Body of pancreas (tissue), 4 donors: ENCODE measurements at places on chromosomes 6 and 20.

DNA sequence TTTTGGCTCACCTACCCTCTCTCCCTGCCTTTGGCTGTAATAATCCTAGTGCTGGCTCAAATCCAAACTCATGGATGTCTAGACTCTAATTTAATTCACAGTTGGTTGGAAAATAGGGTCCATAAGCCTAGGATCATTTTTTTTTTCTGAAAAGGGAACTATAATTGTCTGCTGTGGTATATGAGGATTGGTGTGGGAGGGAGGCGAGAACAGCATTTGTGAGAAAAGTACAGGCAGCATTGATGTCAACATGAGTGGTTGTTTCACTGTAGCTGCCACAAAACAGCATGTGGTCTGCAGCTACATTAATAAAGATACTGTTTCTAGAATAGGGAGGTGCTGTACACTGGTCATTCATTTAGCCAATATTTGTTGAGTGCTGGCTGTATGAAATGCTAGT lies 18.6 kb upstream of the POLR1H start:
- no peaks in the 10 kb centered on the region for H3K36me3 ChIP-seq
- peaks cover 3% of the 10 kb centered on the region for H3K4me1 ChIP-seq
- no peak overlapping the region for H3K27ac ChIP-seq
- DNase-seq = no peak
- no peak overlapping the region for H3K4me3 ChIP-seq

DNA sequence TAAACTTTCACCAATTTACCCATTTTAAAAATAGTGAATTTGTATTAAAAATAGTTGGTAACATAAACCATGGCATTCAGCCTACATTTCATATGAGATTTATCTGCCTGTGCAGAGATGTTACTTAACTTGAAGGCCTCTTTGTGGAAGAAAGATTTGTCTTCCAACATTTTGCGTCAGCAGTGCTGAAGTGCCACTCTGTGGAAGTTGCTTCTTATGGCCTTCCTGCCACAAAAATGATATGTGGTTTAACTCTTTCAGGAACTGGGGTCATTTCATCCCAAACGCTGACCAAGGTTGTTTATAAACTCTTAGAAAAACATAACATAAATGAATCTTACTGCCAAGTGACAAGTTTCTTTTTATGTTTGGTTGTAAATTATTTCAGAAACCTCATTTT lies 246.8 kb downstream of the ARID1B start:
- H3K27ac ChIP-seq = no peak overlapping the region
- H3K4me3 ChIP-seq = no peak overlapping the region
- no peaks in the 10 kb centered on the region for H3K27me3 ChIP-seq
- no peak for DNase-seq
- no peaks in the 10 kb centered on the region for H3K36me3 ChIP-seq

DNA sequence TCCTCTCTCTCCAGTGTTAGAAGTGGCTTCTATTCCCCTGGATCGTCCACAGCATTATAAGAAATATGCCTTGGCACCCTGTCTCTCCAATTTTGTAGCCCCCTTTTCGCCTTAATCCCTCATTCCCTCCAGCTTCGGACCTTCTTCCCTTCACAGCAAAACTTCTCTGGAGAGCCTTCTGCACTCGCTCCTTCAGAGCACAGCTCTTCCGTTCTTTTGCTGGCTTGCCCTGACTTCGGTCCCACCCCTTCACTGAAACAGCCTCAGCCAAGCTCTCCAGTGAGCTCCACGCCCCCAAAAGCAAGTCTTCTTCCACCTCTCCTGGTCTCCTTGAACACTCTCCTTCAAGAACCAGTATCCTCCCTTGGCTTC lies 134.7 kb upstream of the RNF24 start:
- H3K27ac ChIP-seq = no peak overlapping the region
- H3K4me3 ChIP-seq = no peak overlapping the region
- H3K27me3 ChIP-seq = no peaks in the 10 kb centered on the region
- H3K36me3 ChIP-seq = no peaks in the 10 kb centered on the region
- H3K4me1 ChIP-seq = peaks cover 31% of the 10 kb centered on the region

- H3K4me1 ChIP-seq = peaks cover 55% of the 10 kb centered on the region
- no peaks in the 10 kb centered on the region for H3K27me3 ChIP-seq
- H3K36me3 ChIP-seq = no peaks in the 10 kb centered on the region
- peak overlapping the region; percentile 89 for H3K27ac ChIP-seq
- peak; percentile 58 for DNase-seq
- H3K4me3 ChIP-seq = no peak overlapping the region
Measured at GRCh38 chr6:63516186-63516944, 55.9 kb upstream of the LOC128125822 start.

DNA sequence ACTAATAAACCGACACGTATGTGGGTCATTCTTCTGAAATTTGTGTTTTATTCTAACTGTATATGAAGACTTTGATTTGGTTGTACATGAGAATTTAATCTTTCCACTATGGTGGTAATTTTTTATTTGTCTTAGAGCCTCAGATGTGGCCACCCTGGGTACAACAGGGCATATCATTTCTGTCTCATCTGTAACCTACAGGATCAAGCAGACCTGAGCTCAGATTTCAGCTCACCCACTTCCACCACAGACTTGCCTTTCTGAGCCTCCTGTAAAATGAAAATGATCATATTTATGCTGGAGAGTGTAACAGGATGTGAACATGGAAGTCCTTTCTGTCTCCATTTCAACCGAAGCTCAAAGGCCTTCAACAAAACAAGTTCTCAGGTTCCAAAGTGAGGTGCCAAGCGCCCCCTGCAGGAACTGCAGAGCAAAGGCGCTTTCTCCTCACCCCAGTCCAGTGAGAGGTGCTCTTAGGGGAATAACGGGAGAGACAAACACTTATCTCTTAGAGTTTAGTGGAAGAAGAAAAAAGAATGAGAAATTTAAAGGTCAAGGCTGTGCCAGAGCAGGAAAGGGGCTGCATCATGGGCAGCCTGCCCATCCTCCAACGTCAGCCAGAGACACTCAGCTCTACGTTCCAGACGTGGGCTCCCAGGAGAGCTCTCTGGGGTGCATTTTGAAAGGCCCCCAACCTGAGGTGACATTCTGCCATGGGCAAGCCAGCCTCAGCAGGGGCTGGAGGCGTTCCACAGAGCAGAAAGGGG lies 23.0 kb upstream of the CD24 start:
- H3K4me1 ChIP-seq = peaks cover 8% of the 10 kb centered on the region
- no peak overlapping the region for H3K4me3 ChIP-seq
- H3K27ac ChIP-seq = no peak overlapping the region

DNA sequence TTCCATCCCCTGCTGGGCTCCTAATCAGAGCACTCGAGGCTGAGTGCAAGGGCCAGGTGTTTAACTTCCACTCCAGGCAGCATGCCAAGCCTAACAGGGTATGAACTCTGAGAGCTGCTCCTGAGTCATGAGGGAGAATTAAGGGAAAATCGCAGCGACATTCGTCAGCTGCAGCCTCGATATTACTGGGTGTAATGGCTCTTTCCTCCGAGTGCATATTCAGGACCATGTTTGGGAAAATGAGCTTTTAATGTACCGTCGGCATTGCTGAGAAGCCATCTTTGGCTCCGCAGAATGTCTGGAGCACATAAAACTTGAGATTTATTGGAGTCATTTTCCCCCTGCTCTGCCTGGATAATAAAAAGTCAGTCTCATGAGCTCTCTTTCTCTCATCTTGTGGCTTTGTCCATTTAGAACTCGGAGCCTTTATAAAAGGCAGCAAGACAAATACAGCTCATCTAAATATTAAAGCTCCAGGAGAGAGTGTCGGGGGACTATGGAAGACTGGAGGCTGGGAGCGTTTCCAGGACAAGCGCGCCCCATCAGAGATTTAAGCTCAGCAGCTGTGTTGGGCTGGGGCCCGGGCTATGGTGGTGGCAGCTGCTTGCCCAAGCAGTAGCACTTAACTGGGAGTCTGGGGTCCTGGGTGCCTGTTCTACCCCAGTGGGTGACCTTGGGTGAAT lies 103.7 kb downstream of the TOX2 start:
- no peaks in the 10 kb centered on the region for H3K27me3 ChIP-seq
- H3K36me3 ChIP-seq = no peaks in the 10 kb centered on the region
- DNase-seq = peak; percentile 24
- no peak overlapping the region for H3K4me3 ChIP-seq
- H3K27ac ChIP-seq = no peak overlapping the region
- H3K4me1 ChIP-seq = no peaks in the 10 kb centered on the region

GRCh38 chr6:124947971-124948451 lies 14.2 kb upstream of the RNF217 start:
- no peak overlapping the region for H3K4me3 ChIP-seq
- no peaks in the 10 kb centered on the region for H3K36me3 ChIP-seq

DNA sequence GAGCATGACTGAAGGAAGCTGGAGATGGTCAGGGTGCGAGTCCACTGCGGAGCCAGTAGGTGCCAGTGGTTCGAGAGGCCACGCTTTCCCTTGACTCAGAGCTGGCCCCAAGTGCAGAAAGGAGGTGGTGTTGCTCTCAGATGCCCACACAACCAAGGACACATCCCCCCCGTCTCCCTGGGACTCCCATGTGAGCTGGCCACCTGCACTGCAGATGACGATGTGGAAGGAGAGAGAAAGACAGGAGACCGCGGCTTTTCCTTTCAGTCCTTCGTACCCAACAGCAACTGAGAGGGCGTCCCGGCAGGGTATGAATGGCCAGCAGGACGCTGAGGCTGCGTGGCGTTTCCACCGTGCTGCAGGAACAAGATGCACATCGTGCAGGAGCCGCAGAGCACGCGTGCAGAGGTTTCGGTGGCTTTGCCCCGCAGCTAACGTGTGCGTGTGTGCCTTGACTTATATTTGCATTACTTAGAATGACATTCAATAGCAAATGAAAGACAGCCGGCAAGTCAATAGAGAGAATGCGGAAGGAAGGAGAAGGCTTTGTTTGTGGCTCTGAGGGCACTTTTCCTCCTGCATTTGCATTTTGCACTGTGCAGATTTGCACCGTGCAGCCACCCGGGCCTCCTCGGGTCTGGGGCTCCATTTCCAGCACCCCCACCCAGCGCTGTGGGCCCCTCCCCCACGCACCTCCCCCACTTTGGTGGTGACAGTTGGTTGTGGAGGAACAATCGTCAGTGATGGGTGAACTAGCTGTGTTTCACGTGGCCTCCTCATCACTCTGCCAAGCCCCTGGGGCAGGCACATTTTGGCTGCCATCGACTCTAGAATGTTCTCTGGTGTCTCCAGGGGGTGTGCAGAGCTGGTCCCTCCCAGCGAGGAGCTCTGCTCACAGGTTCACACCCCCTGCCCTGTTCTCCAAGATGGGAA lies 26.4 kb upstream of the BHLHE23 start:
- H3K27ac ChIP-seq = no peak overlapping the region
- no peaks in the 10 kb centered on the region for H3K36me3 ChIP-seq
- no peak overlapping the region for H3K4me3 ChIP-seq
- peaks cover 8% of the 10 kb centered on the region for H3K4me1 ChIP-seq
- DNase-seq = no peak

- no peaks in the 10 kb centered on the region for H3K27me3 ChIP-seq
- H3K36me3 ChIP-seq = no peaks in the 10 kb centered on the region
- no peak overlapping the region for H3K27ac ChIP-seq
- H3K4me3 ChIP-seq = no peak overlapping the region
- no peak for DNase-seq
Measured at GRCh38 chr20:53831228-53831627, 237.6 kb upstream of the ZNF217 start.

- no peak for DNase-seq
- no peaks in the 10 kb centered on the region for H3K4me1 ChIP-seq
- no peaks in the 10 kb centered on the region for H3K27me3 ChIP-seq
- no peaks in the 10 kb centered on the region for H3K36me3 ChIP-seq
- H3K4me3 ChIP-seq = no peak overlapping the region
- H3K27ac ChIP-seq = peak overlapping the region; percentile 51
Measured at GRCh38 chr20:45917790-45918141, 5.8 kb upstream of the PLTP start.

- no peaks in the 10 kb centered on the region for H3K4me1 ChIP-seq
- no peaks in the 10 kb centered on the region for H3K36me3 ChIP-seq
- no peak overlapping the region for H3K27ac ChIP-seq
- no peak for DNase-seq
Measured at GRCh38 chr6:110864824-110865223, 9.8 kb upstream of the AMD1 start.

DNA sequence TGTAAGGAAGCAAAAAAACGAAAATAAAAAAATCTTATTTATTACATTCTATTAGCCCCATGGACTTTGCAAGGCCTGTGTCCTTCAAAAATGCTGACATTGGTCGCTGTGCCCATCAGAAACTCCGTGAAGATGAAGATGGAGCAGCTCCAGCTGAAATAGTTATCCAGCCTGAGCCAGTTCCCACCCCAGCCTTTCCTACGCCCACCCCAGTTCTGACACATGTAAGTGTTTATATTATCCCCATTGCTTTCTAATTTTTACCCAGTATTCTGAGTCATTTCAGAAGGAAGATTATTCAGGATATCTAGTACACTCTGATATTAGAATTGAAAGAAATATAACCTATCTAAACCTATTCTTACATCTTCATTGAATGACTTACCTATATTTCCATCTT lies 217.7 kb downstream of the ARHGAP18 start:
- H3K4me3 ChIP-seq = no peak overlapping the region
- no peak overlapping the region for H3K27ac ChIP-seq
- DNase-seq = no peak
- no peaks in the 10 kb centered on the region for H3K36me3 ChIP-seq
- H3K27me3 ChIP-seq = no peaks in the 10 kb centered on the region
- no peaks in the 10 kb centered on the region for H3K4me1 ChIP-seq

- H3K4me3 ChIP-seq = no peak overlapping the region
- H3K27me3 ChIP-seq = no peaks in the 10 kb centered on the region
- peaks cover 16% of the 10 kb centered on the region for H3K4me1 ChIP-seq
- no peaks in the 10 kb centered on the region for H3K36me3 ChIP-seq
- no peak for DNase-seq
Measured at GRCh38 chr6:114172576-114173260, 170.1 kb downstream of the HS3ST5 start.

DNA sequence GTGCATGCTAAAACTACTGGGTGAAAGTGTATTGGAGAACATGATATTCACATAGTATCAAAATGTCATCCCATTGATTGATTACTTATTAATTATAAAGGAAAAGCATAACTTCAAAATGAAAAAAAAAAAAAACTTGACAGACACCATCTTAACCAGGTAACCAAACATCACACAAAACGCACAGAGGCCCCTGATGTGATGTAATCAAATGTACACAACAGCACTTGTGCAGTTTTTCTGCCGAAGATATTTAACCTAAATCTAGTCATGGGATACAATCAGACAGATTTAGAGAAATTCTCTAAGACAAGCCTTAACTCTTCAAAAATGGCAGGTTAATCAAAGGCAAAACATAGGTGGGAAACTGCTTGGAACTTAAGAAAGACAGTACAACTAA lies 102.0 kb upstream of the TENT5A start:
- H3K27ac ChIP-seq = no peak overlapping the region
- H3K4me1 ChIP-seq = no peaks in the 10 kb centered on the region
- no peaks in the 10 kb centered on the region for H3K27me3 ChIP-seq
- no peaks in the 10 kb centered on the region for H3K36me3 ChIP-seq
- no peak overlapping the region for H3K4me3 ChIP-seq

GRCh38 chr6:9784786-9785185 lies 630.1 kb downstream of the TFAP2A start:
- no peaks in the 10 kb centered on the region for H3K4me1 ChIP-seq
- DNase-seq = no peak
- no peaks in the 10 kb centered on the region for H3K36me3 ChIP-seq
- H3K4me3 ChIP-seq = no peak overlapping the region
